Stromal cell of bone marrow (primary cell): ENCODE measurements at places on chromosomes 11 and 22.

GRCh38 chr11:48107188-48107704 is 109.4 kb upstream of the OR4B1 start:
- DNase-seq = peak; percentile 47

DNA sequence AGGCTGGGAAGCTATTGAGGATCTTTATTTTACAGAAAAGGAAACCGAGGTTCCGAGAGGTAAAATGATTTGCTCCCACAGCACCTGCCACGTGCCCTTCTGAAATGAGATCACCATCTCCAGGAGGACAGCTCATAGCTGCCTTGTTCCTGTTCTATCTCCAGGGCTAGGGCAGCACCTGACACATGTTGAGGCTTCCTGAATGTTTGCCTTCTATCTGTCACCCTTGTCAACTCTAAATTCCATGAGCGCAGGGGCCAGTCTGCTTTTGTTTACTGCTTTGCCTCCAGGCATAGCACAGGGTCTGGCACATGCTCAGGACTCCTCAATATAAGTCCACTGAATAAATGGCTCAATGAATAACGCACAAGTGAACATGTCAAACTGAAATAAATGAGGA is 24.1 kb downstream of the ASCC2 start:
- DNase-seq = no peak

- DNase-seq = no peak
These were observed 32.7 kb upstream of the GNB1L start for GRCh38 chr22:19887256-19887985.

DNA sequence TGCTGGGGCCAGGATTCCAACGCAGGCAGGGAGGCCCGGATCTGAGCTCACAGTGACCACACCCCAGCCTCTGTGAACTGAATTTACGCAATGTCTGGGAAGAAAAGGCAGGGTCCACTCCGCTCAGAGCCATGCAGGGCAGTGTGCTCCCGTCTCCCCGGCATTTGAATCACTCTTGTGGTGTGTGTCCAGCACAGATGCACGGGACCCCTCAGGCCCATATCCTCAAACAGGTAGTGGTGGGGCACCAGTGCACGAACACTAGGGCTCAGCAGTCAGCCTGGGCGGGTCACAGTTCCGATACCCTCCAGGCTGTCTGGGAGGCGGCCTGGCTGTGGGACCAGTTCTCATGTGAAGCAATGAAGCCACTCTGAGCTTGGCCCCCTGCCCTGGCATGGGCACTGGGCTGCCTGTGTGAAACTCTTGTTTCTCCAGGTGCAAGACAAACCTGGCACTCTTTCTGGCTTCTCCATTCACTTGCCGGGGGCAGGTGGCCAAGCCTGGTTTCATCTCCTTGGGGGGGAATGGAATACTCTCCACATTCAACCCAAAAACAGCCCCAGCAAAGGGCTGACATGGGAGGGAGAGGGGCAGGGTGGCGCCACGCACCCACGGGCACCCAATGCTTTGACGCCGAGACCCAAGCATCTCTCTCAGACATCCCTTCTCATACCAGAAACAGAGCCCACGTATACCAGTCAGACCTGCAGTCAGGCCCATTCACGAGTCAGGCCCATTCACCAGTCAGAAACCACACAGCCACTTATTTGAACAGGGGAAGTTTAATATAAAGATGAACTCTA is 14.3 kb downstream of the DHCR7 start:
- no peak for DNase-seq

GRCh38 chr11:76800466-76801200 is 17.5 kb downstream of the TSKU start:
- DNase-seq = no peak

DNA sequence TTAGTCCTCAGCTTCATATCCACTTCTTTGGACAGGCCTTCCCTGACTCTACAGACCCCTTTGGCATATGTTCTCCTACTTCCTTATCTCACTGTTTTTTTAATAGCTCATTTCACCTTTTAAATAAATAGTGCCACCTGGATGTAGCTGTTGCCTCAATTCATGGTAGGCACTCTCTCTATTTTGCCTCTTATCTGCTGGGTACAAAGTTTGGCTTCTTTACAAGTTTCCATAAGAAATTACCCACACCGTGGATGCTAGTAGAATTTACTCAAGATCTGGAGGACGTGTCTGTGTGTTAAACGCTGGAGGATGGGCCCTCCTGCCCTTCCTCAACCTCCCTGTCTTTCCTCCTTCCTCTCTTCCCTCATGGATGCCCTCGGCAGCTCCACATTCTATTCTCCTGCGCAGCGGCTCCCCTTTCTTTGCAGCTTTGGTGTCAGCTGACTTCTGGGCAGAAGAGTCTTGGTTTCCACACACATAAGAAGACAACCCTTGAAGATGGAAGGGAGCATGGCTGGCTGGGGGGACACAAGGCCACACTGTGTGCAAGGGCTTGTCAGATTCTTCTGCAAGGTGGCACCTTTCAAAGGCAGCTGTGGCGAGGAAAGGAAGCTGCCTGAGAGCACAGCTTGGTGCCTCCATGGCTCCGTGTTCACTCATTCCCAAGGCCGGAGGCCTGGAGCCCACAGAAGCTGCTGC is 212.6 kb downstream of the SNX19 start:
- no peak for DNase-seq

- no peak for DNase-seq
These were observed 570.7 kb downstream of the JRKL start for GRCh38 chr11:96960476-96960875.

GRCh38 chr22:50720301-50721256 is 17.4 kb upstream of the ACR start:
- DNase-seq = no peak

- no peak for DNase-seq
These were observed 495 bp downstream of the HYOU1 start for GRCh38 chr11:119056421-119056999.

GRCh38 chr11:10605941-10606381 is 37.5 kb upstream of the LYVE1 start:
- peak; percentile 79 for DNase-seq

DNA sequence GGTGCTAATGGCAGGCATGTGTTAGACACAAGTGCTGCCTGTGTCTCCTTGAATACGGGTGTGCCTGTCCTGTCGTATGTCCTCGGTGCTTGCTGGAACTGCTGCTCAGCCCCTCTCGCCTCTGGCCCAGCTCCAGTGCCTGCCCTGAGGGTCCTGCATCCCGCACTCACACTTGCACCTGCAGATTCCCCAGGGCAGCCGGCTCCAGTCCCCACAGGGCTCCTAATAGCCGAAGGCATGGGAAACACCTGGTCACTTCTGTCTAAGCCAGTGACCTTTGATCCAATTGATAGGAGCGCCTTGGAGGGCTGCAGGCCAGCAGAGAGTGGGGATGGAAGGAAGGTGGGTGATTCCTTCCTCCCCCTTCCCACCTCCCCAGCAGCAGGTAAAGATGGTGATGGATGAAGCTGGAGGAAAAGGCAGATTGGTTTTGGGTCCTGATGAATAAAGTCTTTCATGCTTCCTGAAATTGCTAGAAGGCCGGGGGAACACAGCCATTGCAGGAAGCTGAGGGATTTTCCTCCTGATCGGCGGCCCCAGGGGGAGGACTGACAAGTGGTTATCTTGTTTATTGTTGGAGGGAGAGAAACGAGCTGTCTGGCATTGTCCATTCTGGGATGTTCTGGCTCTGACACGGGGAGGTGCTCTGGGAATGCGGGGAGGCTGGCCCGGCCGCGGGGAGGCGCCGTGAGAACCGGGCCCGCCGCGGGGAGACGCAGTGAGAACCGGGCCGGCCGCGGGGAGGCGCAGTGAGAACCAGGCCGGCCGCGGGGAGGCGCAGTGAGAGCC is 110.9 kb upstream of the B3GAT1 start:
- DNase-seq = no peak

GRCh38 chr22:49577168-49578060 is 250.3 kb downstream of the BRD1 start:
- DNase-seq = no peak

- DNase-seq = no peak
These were observed at the start of gene RASD2 for GRCh38 chr22:35540595-35541253. Gene RASD2 (plus strand): TSS chr22:35540831. CDS start chr22:35546810, 5,979 bp downstream.

DNA sequence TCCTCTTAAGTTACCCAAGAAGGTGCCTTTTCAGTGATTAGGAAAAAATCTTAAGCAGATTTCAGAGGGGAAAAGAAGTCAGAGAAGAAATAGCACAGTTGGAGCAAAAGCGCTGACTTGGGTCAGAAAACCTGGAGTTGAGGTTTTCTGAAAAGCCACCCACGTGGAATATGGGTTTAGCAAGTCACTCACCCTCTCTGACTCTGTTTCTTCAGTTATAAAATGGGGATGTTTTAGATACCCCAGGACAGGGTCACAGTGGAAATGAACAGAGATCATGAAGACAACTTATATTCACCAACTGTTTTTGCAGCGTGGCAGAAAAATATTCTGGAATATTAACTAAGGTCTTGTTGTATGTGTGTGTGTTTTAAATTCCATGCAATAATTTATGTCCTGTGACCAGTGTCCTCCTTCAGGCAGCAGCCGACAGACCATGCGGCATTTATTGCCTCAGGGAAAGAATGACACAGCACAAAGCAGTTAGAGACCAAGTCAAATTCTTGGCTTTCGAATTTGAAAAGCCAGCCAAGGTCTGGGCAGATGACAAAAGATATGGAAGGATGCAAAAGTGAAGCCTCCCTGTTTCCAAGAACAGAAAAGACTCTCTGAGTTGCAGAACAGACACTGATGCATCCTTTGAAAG is 119.9 kb downstream of the MIAT start:
- DNase-seq = peak; percentile 25

- DNase-seq = no peak
These were observed 43.2 kb upstream of the VPREB1 start for GRCh38 chr22:22201185-22201929.

DNA sequence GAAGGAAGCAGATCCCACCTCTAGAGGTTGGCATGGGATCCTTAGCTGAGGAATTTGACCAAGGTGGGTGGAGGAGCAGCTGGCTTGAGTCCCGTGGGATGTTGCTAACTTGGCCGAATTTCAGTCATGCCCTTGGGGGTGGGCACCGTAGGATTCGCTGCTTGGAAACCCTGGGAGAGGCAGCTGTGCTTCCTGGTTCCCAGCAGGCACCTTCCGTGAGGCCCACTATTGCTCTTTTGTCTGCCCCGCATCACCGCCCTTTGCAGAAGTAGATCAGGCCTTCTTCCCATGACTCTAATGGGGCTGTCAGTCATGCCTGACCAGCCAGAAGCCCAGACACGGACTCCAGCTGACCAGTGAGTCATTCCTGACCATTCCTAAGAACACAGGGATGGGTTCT is 292.3 kb upstream of the SYN3 start:
- no peak for DNase-seq

- DNase-seq = no peak
These were observed 35.5 kb downstream of the POLR3H start for GRCh38 chr22:41508770-41509170.

DNA sequence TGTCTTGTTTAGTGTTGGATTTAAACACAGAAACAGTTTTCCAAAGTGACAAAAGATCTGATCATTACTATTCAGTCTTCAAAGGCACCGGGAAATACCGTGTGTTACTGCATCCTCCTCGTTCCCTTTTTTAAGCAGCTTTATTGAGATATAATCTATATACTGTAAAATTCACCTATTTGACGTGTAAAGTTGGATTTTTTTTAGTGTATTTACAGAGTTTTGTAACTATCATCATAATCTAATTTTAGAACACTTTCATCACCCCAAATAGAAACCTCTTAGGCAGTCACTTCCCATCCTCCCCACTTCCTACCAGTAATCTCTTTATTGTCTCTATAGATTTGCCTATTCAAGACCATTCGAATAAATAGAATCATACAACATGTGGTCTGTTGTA is 1.4 kb downstream of the ANO5 start:
- no peak for DNase-seq

DNA sequence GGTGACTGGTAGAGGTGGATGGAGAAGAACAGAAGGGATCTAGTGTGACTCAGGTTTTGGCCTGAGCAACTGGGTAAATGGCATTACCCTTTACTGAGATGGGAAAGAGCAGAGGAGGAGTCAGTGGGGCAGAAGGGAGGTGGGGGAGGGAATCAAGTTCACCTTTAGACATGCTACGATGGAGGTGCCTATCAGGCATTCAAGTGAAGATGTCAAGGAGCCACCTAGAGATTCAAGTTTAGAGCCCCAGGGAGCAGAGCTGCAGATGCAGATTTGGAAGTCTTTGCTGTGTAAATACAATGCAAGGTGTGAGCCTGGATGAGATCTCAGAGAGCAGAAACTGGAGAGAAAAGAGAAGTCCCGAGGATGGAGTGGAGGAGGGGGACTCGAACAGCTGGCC is 979 bp upstream of the MOGAT2 start:
- no peak for DNase-seq

DNA sequence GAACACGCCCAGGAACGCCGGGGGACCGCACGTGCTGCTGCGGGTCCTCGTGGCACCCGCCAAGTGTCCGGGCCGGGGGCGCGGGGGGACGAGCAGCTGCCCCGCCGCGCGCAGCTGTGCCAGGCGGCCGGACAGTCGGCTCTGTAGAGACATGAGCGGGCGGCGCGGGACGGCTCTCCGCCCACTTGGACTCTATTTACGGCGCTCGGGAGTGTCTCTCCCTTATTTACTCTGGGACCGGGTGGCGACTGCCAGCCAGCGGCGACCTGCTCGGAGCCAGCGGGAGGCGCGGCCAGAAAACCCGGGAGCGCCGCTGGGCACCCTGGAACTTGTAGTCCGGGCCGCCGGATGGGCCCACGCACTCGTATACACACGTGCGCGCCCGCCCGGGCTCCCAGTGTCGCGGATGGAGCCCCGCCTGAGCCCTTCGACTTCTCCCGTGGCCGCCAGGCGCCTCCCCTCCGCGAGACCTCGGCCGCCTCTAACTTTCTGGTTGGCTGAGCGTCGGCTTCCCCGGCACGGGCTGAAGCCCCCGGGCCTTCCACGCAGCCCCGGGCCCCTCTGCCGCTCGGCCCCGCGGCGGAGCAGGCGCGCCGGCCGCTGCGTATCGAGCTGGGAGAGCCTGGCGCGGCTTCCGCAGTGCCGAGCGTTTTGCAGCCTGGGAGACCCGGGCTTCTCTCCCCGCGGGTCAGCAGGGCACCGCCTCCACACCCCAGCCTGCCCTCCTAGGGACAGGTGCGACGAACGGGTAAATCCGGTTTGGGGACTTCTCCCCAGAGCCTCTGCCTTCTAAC is at the start of gene MACROD1:
TSS of gene MACROD1 (minus strand) at position 272 of the 794 bp plus-strand sequence. CDS start at position 153, 119 bp downstream.
- peak; percentile 60 for DNase-seq

DNA sequence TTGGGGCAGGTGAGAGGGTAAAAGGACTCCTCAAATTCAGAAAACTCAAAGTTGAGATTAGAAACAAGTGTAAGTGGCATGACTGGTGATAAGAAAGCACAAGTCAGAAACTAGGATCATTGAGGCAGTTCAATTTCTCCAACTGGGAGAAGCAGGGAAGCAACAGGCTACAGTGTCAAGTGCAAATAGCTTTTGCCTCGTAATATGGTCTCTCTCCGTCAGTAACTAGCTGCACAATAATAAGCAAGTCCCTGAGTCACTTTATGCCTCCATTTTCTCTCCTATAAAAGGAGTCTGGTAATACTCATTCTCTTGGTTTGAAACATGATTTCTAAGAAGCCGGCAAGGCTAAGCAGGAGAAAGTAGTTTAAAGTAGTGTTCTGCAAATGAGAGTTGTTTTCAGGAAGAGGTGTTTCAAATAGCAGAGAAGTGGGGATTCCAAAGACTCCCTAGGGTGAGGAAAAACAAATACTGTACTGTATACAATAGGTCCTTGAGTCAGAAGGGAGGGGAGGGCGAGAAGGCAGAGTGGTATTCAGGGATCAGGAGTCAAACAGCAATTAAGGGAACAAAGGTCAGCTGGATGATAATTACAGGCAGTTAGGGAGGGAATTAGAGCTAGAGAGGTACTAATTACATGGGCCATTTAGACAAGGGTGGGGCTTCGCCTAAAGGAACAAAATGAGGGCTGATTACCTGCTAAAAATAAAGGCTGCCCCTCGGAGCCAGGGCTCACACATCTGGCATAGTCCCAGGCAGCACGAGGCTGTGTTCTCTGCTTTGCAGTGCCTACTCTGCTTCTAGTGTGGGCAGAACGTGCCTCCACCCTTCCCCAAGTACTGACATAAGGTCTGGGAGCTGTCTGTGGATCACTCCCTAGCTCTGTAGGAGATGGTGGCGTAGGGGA is 96.0 kb upstream of the BDNF start:
- DNase-seq = no peak
